ENCODE measurements at places on chromosomes 5 and 9.
A peak's percentile ranks its signal among the peaks of the same experiment; 100 is the strongest.

- DNase-seq: no peak
These were observed 23.7 kb downstream of the NIPBL start for GRCh38 chr5:36900283-36900682.

- no peak for DNase-seq
These were observed 193.3 kb downstream of the PSAT1 start for GRCh38 chr9:78490231-78490630.

- no peak for DNase-seq
These were observed 217.5 kb upstream of the S1PR3 start for GRCh38 chr9:88773627-88774244.

DNA sequence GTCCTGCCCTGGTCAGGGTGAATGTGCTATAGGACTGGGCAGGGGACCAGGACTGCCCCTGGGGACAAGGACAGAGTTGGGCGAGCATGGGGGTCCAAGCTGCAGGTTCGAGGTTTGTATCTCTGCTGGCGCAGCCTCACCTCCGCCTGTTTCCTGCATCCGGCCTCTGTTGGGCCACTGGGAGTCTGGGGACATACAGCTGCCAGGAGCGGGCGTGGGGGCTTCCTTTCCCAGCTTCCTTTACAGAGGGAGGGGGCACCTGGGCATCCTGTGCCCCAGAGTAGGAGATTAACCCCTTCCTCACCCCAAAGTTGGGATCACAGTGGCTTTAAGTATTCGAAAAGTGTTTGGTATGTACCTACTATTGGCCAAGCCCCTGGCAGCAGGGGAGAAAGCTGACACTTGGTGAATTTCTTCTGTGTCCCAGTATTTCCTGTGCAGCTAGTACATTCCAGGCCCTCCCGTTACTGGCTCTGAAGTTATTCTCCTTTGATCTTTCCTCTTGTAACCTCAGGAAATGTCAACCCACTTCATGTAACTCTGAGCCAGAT lies 19.0 kb downstream of the OLFML2A start:
- no peak for DNase-seq

DNA sequence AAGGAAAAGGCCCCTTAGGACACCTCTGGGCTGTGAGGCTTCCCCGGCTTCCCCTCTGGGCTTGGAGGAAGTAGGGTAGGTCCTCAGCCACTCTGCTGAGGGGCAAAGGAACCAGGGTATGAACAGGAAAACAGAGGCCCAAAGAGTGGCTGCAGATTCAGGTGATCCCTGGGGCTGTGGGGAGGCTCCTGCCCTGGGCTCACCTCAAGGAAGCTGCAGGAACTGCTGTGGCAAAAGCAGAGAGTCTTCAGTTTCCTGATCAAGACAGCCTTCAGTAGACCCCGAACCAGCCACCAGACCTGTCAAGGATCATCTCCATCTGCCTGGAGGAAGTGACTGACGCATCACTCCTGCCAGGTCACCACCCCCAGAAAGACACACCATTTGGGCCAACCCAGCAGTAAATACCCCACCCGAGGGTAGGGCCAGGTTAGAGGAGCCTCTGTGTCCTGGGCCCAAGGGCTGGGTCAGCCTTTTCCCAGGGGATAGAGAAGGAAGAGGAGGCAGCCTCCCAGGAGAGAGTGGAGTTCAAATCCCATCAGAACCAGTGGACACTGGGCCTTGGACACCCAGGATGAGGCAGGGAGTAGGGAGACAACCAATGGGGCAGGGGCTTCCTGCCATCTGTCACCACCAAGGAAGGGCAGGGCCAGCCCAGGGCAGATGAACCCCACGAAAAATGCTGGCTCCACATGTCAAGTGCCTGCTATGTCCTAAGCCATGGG lies 5.8 kb upstream of the ST6GALNAC6 start:
- DNase-seq: peak; percentile 83

GRCh38 chr5:111401906-111402305 lies 110.4 kb downstream of the STARD4 start:
- no peak for DNase-seq

DNA sequence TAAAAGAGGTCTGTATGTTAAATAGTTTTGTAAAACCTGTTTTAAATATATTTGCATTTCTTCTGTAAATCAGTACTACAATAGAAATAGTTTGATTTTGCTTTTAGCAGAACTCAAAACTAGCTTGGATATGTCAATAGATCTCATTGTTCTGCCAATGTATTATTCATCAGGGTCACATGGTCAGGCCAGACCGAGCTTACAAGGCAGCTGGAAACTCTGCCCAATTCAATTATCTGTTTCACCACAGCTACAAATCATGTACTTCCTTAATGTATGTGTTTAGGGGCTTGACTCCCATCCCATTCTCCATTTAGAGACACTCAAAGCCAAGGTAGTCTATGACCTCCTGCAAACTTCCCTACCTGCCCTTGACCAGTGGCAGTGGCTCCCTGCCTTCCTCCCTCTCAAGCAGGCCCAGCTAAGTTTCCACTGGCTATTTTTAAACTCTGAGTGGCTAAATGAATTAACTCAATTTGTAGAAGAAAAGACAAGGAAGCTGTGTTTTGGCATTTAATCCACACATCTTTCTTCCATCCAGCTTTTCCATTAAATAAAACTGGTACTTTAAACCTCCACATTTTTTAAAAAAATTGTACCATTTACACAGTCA lies 46.4 kb upstream of the SELENOP start:
- no peak for DNase-seq
